Prostate gland (tissue), 2 donors: ENCODE measurements at places on chromosomes 12 and 14. TPM values are rescaled to one million over a fixed set of nuclear protein-coding genes. Genes with fewer than 3 reads are reported as not detected.

DNA sequence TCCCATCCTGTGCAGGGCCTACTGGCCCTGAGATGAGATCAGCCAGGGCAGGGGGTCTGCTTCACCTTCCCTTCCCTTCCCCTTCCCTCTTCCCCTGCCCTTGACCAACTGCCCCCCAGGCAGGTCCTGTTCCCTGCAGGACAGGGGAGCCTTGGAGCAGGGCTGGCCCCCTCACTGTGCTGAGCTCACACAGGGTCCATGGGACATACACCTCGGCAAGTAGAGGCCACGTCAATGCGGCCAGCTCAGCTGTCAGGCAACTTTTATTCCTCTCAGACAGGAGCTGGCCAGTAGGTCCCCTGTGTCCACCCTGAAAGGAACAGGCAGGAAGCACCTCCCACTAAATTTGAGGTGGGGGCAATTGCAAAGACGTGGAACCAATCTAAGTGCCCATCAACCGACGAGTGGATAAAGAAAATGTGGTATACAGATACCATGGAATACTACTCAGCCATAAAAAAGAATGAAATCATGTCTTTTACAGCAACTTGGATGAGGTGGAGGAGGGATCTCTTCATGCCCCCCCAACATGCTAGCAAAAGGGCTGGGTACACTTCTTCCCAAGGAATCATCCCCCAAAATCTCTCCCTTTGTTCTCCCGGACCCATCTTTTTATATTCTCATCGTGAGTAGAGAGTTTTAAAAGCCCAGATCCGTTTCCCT lies 148.7 kb downstream of the BCL11B start:
- no peak for DNase-seq

DNA sequence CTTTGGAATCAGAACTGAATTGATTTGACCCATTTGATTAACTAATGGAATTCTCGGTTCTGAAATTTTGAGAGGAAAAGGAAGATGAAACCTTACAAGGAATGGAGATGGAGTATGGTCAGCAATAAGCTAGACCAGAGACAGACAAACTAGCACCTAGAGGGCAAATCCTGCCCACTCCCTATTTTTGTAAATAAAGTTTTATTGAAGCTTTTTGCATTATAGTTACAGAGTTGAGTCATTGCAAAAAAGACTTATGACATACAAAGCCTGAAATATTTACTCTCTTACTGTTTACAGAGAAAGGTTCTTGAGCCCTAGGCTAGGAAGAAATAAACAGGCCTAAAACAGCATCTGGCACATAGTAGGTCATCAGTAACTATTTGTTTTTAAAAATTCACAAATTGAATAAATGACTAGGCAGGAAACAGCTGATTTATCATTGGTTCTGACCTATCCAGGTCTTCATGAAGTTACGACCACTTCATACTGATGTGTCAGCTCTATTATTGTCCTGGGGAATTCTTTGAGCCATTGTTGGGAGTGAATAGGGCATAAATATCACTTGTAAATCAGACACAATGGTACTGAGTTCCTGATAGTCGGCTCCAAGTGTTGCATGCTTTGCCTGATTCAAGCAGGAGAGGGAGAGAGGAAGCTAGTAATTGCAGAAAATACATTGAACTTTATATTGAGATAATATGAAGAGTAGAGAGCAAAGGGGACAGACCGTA lies 14.6 kb upstream of the STAB2 start:
- DNase-seq = no peak

DNA sequence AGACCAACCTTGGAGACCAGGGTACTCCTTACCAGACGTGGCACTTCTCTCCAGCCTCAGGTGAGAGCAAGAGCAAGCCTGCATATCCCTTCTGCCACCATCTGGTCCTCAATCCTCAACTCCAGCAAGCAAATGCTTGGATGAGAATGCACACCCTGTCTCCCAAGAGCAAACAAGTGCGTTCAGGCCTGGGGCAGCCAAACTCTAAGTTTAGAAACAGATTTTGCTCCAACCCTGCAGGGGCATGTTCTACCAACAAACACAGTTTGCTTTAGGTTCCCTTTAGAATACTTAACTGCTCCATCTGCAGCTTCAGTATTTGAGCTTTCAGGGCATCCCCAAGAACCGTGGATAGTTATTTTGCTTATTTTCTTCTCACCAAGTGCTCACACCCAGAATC lies 55.9 kb upstream of the FICD start:
- no peak for DNase-seq

DNA sequence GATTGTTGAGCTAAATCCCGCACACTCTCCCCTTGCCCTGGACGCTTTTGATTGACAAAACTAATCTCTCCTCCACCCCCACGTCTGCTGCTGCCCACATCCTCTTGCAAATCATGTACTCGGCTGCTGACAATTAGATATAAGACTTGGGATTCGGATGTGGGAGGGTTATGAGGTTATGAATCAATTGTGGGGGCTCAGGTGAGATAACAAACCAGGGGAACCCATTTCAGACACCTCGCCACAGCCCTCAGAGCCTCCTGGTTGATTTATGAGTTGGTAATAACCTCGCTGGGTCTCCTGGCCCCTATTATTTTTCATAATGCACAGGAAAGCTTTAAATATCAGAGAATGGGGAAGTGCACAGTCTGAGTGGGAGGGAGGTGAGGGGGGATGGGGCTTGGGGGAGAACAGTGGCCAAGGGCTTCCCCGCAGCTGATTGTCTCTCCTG lies 449.9 kb downstream of the DPF3 start:
- DNase-seq = no peak

- DNase-seq = no peak
Measured at GRCh38 chr14:68586896-68587751, 205.7 kb downstream of the ZFP36L1 start.

DNA sequence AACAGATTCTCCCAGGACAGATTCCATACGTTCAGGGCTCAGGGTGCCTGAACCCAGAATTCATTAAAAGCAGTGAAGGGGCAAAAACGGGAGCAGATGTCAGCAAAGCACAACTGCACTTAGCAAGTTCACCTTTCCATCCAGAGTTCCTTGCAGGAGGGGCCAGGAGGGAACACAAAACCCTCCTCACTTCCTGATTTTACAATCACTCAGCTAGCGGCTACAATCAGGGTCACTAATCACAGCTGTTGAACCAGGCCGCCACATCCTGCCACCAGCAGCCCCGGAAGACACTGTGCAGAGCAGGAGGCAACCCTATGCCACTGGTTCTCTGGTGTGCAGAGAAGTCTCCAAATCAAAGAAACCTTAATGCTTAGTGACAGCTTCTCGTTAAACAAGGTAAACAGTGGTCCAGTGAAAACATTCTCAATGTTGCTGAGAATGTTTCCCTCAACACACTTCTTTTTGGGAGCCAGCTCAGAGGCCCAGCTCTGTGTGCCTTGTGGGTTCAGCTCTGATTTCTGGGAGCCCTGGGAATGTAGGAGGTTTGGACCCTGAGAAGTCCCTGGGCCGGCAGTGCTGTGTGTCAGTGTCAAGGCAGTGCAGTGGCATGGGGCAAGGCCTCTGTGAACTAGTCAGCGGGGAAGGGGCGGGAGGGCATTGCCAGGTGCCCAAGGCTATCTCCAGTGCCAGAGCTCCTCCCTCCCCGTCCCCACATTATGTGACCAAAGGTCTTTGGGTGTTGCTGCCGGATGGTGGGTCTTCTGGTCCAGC lies 54.5 kb downstream of the VCPKMT start:
- DNase-seq = no peak

DNA sequence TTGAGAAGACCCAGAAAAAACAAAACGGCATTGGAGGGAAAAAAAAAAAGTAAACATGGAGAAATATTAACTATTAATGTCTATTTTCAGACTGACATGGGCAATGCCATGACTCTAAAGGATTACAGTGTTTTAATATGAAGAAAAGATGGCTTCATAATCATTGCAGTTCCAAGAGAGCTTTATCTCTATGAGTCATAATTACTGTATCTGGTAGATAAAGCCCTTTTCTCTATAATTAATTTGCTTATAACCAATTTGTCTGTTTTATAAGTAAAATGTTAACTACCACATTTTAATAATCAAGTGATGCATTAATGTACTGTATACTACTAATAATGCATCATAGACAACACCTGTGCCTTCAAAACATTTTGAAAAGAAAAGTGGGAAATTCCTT lies 59.7 kb downstream of the CLIP1 start:
- no peak for DNase-seq

DNA sequence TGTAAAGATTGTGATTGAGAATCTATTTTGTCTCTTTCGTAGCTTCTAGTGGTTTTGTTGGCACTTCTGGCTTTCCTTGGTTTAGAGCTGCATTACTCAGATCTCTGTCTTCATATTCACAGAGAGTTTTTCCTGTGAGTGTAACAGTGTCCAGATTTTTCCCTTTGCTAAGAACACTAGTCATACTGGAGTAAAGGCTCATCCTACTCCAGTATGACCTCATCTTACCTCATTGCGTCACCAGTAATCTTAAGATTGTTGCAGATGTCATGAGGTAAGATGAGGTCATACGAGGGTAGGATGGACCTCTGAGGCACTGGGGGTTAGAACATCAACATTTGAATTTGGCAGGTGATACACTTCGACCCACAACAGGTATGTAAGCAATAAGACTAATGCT lies 461.2 kb downstream of the FLRT2 start:
- DNase-seq = no peak

GRCh38 chr12:71201136-71201679 lies 43.4 kb upstream of the TSPAN8 start:
- no peak for DNase-seq

GRCh38 chr12:46492471-46493085 lies 120.0 kb upstream of the SLC38A2 start:
- DNase-seq = no peak

The ZCRB1 gene
- total RNA-seq = 31.4 TPM

The KRT71 gene
- total RNA-seq = not detected

The WNT1 gene
- total RNA-seq = not detected

The SLC5A8 gene
- total RNA-seq = 0.51 TPM
